Epithelial cell of esophagus (primary cell): ENCODE measurements at places on chromosomes 1 and 21.

- DNase-seq, result no peak
Observed at GRCh38 chr1:203052601-203053000, 26.3 kb downstream of the PPFIA4 start.

DNA sequence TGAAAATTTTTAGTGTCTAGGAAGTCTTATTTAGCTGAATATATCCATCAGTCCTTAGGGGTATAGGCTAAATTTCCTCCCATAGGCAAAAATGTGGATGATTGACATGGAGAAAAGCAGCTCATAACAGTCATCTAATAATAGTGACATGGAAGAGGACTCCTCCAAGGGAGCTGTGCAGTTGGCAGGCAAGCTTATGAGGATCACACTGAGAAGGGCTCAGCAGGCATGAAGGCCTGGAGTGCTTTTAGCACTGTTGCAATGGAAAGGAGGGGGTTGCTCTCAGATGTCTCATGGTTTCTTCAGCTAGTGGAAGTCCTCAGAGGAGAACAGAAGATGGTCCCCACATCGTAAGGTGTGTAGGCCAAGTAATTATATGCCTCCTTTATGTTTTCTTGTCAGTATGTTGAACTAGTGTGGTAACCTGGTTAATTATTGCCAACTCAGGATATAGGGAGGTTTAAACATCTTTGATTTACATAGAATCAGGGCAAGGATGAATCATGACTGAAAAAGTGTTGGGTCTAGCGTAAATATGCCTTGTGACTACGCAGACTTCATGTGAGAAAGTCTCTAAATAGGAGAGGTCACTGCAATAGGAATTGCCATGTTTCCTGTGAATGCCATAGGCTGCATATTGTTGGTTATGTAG lies 18.9 kb downstream of the VN1R5 start:
- no peak for DNase-seq

- no peak for DNase-seq
Observed at GRCh38 chr1:41622402-41622801, 137.9 kb upstream of the EDN2 start.

- DNase-seq, result no peak
Observed at GRCh38 chr1:20625176-20626097, 7.8 kb upstream of the PINK1 start.

- no peak for DNase-seq
Observed at GRCh38 chr1:215672482-215672881, 105.4 kb downstream of the KCTD3 start.

GRCh38 chr1:157734321-157734720 lies 33.8 kb upstream of the FCRL3 start:
- DNase-seq, result no peak

GRCh38 chr1:13901597-13901996 lies 201.6 kb downstream of the PRDM2 start:
- DNase-seq, result no peak
